Activated T-helper 1 cell treated with anti-CD3 and anti-CD28 coated beads, Interleukin-2, amount 50 U/mL, for 16 hours (primary cell): ENCODE measurements at places on chromosomes 1 and 21.

DNA sequence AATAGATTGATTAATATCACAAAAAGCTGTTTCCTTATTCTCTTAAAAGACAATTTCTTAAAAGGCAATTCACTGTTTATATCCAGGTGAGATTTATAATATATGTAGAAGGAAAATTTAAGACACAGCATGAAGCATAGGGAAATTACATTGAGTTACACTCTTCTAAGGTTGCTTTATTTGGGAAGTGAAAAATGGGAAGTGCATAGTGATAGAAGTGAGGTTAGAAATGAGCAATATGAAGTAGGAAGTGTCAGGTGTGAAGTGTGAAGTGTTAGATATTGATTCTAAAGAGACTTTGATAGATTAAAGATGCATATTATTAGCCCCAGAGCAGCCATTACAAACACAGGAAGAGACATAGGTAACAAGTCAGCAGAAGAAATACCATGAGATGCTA lies 40.3 kb downstream of the FH start:
- DNase-seq = no peak

- DNase-seq = no peak
These were observed 33.8 kb downstream of the DHCR24 start for GRCh38 chr1:54853096-54853792.

DNA sequence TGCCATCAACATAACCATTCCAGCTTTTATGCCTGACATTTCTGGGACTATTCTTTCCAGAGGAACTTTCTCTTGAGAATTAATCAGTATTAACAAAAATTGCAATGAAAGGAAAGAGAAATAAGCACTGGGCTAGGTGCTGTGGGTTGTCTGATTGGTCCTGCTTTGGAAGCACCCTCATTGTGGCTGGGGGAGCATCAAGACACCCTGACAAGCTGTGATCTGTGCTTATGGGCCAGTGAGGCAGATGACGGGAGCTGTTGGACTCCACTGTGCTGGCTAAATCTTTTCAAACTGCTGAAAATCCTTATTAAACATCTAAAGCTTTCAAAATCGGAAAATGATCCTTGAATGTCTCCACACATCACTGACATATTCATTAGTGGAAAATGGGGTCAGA lies 20.0 kb downstream of the UBASH3A start:
- DNase-seq = no peak

DNA sequence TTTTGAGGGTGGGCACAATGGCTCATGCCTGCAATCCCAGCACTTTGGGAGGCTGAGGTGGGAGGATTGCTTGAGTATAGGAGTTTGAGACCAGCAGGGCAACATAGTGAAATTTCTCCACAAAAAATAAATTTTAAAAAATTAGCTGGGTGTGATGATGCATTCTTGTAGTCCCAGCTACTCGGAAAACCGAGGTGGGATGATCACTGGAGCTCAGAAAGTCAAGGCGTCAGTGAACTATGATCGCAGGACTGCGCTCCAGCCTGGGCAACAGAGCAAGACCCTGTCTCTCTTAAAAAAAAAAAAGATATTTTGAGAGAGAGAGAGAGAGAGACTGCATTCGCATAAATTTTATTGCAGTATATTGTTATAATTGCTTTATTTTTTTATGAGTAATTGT lies 75.9 kb upstream of the B3GALT5 start:
- no peak for DNase-seq

GRCh38 chr1:101474039-101474665 lies 237.3 kb downstream of the S1PR1 start:
- no peak for DNase-seq

GRCh38 chr1:18814874-18815531 lies 44.5 kb downstream of the TAS1R2 start:
- no peak for DNase-seq

DNA sequence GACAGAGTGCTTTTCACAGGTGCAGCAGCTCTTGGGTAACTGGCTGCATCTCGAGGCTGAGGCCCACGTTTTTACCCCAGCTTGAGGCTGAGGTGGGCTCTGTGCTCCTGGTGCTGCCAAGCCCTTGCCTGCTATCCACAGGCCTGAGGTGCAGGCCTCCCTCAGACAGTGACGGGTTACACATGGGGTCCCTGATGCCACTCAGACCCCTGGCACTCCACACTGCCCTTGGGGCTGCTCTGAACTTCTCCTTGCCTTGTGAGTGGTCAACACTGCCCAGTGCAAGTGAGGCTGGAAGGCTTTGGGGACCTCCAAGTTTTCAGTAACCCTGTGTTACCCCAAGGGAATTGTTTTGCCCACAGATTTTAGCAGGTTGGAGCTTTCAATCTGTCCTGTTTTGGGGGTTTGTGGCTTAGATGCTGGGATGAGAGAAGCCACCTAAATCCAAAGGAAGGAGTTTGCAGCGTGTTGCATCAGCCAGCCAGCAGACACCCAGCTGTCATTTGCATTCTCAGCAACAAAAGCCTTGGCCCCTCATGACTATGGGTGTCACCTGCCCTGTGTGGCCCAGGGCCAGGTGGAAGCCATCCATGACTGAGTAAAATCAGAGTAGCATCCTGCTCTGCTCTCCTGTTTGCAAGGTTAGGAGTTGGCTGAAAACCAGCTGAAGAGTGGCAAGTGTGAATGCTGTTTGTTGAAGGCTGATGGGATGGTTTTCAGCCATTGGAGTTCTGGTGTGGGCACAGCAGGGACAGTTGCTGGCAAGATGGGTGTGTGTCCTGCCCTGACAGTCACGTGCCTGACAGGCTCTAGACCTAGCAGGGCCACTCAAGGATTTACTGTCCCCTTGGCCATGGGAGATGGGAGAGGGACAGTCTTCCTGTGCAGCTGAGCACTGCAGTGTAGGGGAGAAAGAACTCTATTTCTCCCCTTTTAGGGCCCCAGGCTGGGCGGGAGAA lies 3.2 kb downstream of the RNF187 start:
- no peak for DNase-seq

GRCh38 chr1:224809613-224810012 lies 119.9 kb upstream of the DNAH14 start:
- DNase-seq = no peak

DNA sequence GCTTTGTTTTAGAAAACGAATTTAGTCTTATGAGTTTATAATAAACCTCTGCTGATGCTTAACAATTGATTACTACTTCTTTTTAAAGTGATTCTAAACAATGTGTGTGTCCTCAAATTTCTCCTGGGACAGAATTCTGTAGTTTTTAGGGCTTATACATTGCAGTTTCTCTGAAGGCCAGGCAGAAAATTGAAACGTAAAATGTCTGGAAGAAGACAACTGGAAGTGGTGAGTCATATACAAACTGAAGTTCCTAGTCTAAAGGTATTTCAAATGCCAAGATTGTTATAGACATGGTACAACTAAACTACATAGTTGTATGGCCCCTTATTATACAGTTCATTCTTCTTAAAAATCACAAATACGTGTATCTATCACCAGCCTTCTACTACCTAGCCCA lies 30.5 kb upstream of the RC3H1 start:
- no peak for DNase-seq

DNA sequence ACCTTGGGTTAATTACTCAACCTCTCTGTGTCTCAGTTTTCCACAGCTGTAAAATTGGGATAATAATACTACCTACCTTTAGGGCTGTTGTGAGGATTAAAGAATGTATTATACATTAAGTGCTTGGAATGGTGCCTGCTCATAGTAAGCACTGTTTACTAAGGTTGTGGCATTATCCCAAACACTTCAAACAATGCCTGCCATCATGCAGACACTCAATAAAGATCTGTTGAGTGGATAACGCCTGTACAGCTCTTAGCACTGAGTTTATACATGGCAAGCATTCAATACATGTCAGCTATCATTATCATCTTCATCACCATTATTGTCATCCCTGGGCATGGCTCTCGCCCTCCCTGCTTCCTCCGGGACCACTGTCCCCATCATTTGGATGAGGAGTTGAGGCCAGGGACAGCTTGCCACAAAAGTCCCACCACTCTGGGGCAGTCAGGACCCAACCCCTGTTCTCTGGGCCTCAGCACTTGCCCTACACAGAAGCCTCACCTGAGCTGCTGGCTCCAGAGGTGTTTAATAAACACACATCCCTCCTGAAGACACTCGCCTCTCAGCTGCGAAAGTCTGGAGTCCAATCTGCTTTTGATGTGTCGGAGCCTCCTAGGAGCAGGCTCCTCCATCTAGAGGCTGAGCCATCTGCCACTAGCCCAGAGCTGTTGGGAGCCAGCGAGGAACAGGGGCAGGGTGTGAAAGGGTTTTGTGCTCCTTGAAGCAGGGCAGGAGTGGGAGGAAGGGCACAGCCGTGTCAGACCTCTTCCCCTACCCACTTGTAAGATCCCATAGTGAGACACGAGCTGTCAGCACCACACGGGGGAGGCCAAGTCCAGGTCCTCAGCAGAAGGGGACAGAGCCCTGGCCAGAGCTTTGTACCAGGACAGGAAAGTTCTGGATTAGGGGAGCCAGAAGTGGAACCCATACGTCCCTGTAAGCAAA lies 80.9 kb upstream of the ZC3H12A start:
- DNase-seq = no peak

GRCh38 chr1:38328278-38329035 lies 281.9 kb upstream of the POU3F1 start:
- DNase-seq = no peak

GRCh38 chr1:100731758-100732157 lies 12.2 kb downstream of the VCAM1 start:
- DNase-seq = no peak

DNA sequence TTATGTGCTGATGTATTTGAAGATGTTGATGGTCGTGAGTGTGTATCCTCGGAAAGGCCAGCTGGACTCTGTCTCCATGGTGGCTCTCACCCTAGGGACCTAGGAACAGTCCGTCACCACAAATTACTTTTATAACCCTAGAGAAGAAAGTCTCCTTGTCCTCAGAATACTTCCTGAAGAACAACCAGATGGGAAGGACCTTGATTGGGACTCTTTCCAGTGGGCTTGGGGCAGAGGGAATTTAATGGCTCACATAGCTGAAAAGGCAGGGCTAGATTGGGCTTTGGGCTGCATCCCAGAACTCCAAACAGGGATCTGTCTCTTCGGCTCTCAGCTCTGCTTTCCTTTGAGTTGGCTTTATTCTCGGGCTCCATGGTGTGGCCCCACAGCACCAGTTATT lies 90.8 kb downstream of the TBX19 start:
- no peak for DNase-seq

- DNase-seq = no peak
These were observed 48.0 kb downstream of the MAN1C1 start for GRCh38 chr1:25664357-25665199.

DNA sequence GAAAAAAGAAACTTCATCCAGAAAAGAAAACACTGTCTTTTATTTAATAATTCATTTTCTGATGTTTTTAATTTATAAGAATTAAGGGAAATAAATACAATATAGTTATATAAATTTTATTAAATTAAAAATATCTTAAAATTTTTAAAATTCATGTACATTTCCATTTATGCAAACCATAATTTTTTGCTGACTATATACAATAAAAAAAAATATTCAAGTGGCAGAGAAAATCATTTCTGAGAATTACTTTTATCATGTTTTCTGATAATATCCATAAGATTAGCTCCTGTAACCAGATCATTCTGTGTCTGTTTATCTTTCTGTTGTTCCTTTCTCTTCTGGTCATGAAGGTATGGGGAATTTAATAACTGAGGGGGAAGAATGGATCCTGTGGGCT lies 23.5 kb upstream of the KIF14 start:
- no peak for DNase-seq

- DNase-seq = no peak
These were observed 82.6 kb upstream of the WDR26 start for GRCh38 chr1:224517171-224517570.

- no peak for DNase-seq
These were observed 357.1 kb upstream of the POU3F1 start for GRCh38 chr1:38403667-38404066.

DNA sequence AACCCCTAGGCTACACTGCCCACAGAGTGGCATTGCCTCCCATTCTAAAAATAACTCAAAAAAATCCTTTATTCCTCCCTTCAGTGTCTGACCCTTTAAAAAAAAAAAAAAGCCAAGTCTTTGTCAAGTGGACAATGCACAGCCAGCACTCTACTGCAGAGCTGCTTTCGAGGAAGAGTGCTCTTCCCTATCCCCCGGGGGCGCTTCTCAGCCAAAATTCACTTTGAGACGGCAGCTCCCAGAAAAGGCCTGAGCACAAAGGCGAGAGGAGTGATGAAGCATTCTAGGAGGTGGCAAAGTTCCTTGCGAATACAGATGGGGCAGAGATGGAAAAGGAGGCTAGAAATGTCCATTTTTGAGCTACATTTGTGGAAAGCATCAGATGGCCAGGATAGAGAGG lies 23.3 kb downstream of the EPHA10 start:
- no peak for DNase-seq

GRCh38 chr21:17730782-17731181 lies 88.4 kb downstream of the C21orf91 start:
- no peak for DNase-seq

GRCh38 chr1:183498342-183498991 lies 26.2 kb downstream of the SMG7 start:
- DNase-seq = no peak

GRCh38 chr1:201176940-201177339 lies 13.7 kb upstream of the IGFN1 start:
- DNase-seq = no peak

- no peak for DNase-seq
These were observed 549.7 kb upstream of the PLXNA2 start for GRCh38 chr1:208793861-208794345.

GRCh38 chr1:98761219-98761865 lies 99.8 kb downstream of the SNX7 start:
- DNase-seq = no peak

- no peak for DNase-seq
These were observed 10.3 kb downstream of the DUSP23 start for GRCh38 chr1:159791031-159791430.

- no peak for DNase-seq
These were observed 64.8 kb upstream of the ZNF648 start for GRCh38 chr1:182126272-182126800.

- DNase-seq = no peak
These were observed 111.8 kb downstream of the VPS13D start for GRCh38 chr1:12341667-12342066.

DNA sequence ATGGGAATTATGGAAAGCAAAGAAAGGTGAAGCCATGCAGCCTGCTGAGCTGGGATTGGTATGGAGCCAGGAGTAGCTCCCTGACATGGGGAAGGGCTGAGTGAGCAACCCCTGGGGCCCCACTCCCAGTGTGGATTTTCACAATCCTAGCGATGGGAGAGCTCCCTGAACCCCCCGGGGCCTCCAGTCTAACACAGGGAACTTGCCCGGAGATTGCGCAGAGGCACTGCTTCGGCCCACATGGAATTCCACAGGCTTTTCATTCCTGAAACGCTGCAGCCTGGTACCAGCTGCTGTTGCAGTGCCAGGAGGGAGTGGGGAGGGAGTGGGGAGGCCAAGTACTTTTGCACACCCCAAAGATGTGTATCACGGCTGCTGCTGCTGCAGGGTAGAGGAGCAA lies 110.4 kb upstream of the C21orf91 start:
- no peak for DNase-seq

GRCh38 chr1:17056551-17056950 lies 2.7 kb upstream of the SDHB start:
- no peak for DNase-seq

DNA sequence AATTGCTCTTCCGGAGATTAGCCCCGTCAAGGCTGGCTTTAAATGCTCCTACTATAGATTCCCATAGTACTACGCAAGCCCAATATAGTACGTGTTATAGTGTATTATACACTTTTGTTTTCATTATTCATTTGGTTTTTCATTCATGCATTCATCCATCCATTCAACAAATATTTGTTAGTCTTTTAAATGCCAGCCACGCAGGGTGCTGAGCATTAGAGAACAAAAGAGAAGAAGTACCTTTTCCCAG lies 513 bp upstream of the RAB3GAP2 start:
- DNase-seq = no peak

- DNase-seq = no peak
These were observed 10.0 kb downstream of the FAM163A start for GRCh38 chr1:179753061-179753460.
